ENCODE measurements at places on chromosomes 2 and 18. TPM values are rescaled to one million over a fixed set of nuclear protein-coding genes. Genes with fewer than 3 reads are reported as not detected.

The ALPI gene
- total RNA-seq: not detected

The EPB41L3 gene
- 5.4 TPM for total RNA-seq

The AMMECR1L gene
- total RNA-seq: 15.3 TPM

The FSHR gene
- not detected for total RNA-seq

The TMEM198 gene
- total RNA-seq: 6.1 TPM

The CHCHD5 gene
- 38.4 TPM for total RNA-seq

The ASTL gene
- 3.4 TPM for total RNA-seq

The LCT gene
- total RNA-seq: 0.11 TPM

The PUS10 gene
- 13.4 TPM for total RNA-seq

The AP1S3 gene
- 1.8 TPM for total RNA-seq

The STRADB gene
- total RNA-seq: 12.6 TPM

The IL1F10 gene
- not detected for total RNA-seq

The PTPRM gene
- total RNA-seq: 1.7 TPM

The POTEC gene
- not detected for total RNA-seq

The CCDC138 gene
- total RNA-seq: 16.0 TPM

The STEAP3 gene
- total RNA-seq: not detected

The MYO7B gene
- total RNA-seq: 0.64 TPM

The TCF23 gene
- total RNA-seq: 0.07 TPM

The ZNF521 gene
- not detected for total RNA-seq

All from activated naive CD4-positive, alpha-beta T cell treated with anti-CD3 and anti-CD28 coated beads, Interleukin-2, amount 50 U/mL, for 72 hours (primary cell).